Endothelial cell (in vitro differentiated cells): ENCODE measurements at places on chromosomes 12 and 14.

- DNase-seq: no peak
Measured at GRCh38 chr12:71941174-71941573, 2.5 kb downstream of the TPH2 start.

DNA sequence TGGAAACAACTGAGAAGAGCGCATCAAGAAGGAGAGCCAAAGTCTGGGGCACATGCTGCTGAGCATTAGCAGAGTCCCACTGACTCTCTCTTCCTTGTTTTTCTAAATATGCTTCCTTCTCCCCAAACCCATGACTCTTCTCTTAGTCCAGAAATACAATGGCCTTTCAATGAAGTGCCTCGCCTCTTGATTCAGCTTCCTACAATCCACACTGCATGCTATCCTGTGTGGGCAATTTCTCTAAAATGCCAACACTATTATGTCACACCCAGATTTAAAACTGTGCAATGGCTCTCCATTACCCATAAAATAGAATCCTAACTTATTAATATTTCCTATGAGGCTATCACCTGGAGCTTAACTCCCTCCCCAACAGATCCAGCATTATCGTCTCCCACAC is 198.6 kb downstream of the RPAP3 start:
- no peak for DNase-seq

GRCh38 chr12:118358008-118358359 is 14.7 kb downstream of the TAOK3 start:
- DNase-seq: no peak

- no peak for DNase-seq
Measured at GRCh38 chr12:80099259-80099658, at the start of gene OTOGL. TSS of gene OTOGL (plus strand) at chr12:80099537. CDS start at chr12:80209432, 109,895 bp downstream.
